ENCODE measurements at places on chromosomes 2 and 18.

DNA sequence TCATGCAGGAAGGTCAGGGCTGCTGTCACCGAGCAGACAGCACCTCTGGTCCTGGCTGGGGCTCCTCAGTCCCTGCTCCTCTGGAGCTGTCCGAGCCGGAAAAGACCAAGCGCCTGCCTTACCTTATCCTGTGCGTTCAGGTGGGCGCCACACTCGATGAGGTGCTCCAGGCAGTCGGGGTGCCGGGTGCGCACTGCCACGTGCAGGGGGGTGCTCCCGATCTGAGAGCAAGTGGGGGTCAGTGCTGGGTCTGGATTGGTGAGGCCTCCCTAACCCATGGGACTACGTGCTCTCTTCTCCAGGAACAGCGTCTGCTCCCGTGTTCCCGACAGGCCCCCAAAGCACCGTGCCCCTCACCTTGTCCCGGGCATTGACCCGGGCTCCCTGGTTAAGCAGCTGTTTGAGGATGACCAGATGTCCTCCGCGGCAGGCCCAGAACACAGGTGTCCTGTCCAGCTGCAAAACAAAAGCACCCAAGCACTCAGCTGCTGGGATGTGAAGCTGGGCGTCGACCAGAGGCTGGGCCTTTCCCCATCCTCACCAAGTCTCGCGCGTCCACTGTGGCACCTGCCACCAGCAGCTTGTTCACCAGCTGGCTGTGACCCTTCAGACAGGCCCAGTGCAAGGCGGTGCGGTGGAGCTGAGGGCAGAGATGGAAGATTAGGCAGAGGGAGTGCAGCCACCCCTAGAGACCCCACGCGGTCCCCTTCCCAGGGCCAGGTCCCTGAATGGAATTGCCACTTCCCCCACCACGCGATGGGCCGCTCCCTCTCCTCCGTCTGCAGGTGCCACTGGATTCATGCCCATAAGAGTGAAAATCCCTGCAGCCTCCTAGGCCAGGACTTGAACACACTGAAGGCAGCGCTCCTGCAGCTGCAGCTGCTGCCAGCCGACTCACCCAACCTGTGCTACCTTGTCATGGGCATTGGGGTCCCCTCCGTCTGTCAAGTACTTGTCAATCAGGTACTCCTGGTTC lies 3.7 kb downstream of the ANKRD23 start:
- no peak for DNase-seq

DNA sequence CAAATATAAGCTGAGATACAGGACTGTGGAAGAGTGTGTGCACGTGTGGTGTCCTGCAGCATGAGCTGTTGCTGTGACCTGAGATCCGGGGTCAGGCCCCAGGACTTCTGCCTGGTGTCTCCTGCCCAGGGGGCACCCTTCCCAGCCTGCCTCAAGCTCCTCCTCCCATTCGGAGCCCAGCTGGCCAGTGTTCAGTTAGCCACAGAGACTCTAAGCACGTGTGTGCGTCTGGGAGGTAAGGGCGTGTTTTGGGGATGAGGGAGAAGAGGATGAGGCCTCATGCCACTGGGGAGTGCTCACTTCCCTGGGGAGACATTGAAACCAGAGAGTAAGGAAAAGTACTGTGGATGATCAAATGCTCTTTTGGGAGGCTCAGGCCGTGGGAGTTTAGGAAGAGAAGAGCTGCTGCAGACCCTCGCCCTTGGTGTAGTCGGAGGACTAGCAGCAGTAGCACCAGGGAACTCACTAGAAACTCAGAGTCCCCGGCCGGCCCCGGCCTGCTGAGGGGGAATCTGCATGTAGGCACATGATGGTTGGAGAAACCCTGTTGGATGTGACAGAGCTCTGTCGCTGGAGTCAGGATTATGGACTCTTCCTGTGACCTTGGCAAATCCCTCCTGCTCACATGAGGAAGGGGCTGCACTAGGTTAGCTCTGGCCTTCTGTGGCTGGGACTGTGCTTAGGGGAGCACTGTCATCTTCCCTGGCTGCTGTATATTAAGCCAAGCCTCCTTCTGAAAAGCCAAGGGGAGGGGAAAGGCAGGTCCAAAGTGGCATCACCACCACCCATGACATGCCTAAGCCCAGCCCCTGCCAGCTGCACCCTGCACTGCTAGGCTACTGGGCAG lies 231.1 kb downstream of the DYSF start:
- no peak for DNase-seq

GRCh38 chr2:94753466-94753998 lies 117.7 kb upstream of the TEKT4 start:
- DNase-seq = no peak

DNA sequence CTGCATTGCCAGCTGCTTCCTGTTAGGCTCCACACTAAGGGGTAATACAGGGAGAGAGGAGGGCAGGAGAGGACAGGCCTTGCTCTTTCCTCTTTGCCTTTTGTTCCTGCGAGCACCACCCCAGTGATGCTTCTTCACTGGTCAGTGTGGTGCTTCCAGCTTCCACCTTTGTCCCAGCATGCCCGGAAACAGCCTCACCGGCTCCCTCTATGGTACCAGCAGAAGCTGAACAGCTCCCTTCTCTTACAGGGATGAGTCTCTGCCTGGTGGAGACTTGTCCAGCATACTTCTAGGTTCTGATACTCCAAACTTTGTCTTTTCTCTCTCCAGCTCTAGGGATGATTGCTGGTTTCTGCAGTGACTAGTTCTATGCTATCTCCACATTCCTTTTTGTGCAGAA lies 413.3 kb downstream of the TSN start:
- no peak for DNase-seq

DNA sequence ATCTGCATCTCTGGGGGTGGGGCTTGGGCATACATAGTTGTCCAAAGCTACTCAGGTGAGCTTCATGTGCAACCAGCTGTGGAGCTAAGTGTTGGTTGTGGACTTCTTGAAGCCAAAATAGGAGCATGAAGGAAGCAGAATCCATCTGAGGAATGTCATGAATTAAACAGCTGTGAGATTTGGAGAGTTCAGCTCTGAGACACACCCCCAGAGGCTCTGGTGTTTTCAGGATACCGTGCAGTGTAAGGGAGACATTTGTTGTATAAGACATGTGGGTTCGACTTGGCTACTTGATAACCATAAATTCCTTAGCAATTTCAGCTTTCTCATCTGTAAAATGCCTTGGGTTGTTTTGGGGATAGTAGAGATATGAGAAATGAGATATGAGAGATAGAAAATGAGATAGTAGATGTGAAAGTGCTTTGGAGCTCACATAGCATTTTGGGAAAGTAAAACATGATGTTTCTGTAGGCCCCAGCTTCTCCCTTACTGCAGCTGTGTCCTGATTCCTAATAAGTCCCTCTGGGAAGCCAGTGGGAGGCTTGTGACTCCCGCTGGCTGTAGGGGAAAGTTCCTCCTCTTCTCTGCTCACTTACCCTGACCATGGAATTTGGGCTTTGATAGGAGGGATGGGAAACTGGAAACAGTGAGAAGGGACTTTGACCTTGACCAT lies 50.0 kb downstream of the DPYSL5 start:
- no peak for DNase-seq

DNA sequence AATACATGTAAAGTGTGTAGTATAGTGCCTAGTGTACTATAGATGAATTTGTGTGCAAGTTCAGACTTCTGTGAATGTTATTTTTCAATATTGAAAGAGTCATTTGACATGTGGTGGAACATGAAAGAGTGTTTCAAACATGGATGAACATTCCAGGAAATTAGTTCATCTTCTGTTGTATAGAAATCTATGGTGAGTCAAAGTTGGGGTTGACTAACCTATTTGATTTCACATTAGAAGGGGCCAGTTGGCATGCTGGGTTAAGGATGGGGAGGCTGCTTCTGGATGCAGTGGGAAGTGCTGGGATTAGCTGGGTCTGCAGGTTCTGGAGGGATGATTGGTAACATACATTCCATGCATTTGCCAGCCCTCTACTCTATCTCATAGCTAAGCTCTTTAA lies 50.6 kb downstream of the LYPD6B start:
- no peak for DNase-seq

DNA sequence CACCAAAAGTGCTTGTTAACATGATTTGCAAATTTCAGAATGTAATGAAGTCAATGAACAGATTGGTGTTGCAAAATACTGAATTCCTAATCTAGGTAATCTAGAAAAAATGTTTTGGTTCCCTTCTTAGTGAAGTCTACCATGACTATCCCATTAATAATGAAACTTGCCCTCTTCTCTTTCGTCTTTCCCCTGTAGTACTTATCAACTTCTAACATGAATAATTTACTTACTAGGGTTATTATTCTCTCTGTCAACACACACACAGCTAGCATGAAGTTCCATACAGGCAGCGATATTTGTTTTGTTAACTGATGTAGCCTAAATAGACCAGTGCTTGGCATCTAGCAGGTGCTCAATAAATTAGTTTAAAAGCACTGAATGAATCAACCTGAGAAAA lies 160.2 kb downstream of the NCK2 start:
- DNase-seq = no peak

DNA sequence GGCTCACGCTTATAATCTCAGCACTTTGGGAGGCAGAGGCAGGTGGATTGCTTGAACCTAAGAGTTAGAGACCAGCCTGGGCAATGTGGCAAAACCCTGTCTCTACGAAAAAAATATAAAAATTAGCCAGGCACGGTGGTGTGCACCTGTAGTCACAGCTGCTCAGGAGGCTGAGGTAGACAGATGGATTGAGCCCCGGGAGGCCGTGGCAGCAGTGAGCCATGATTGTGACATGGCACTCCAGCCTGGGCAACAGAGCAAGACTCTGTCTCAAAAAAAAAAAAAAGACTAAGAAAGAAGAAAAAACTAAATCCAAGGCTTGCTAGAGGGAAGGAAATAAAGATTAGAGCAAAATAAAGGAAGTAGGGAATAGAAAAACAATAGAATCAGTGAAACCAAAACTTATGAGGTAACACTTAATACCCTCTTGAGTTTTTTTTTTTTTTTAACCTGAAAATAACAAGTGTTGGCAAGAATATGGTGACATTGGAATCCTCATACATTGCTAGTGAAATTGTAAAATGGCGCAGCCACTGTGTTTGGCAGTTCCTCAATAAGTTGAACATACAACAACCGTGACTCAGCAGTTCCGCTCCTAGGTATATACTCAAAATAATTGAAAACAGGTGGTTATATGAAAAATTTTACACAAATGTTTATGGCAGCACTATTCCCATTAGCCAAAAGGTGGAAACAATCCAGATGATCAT lies 85.2 kb downstream of the EML4 start:
- no peak for DNase-seq

GRCh38 chr2:45763255-45763654 lies 111.8 kb downstream of the PRKCE start:
- DNase-seq = no peak

DNA sequence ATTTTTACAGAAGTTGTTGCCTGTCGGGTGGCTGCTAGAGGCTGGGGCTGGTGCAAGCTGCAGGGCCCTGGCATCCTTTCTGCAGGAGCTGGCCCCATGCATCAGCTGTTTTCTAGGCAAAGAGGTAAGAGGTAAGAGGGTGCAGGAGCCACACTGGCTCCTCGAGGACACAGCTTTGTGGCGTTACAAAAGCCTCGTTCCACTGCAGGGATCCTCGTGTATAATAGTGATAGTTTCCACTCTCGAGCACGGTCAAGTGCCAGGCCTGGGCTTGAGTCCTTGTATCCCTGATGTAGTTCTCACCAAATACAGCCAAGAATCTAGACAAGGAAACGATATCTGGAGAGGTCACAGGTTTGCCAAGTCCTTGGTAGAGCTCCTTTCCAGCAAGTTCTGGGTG lies 33.2 kb upstream of the FHOD3 start:
- no peak for DNase-seq

DNA sequence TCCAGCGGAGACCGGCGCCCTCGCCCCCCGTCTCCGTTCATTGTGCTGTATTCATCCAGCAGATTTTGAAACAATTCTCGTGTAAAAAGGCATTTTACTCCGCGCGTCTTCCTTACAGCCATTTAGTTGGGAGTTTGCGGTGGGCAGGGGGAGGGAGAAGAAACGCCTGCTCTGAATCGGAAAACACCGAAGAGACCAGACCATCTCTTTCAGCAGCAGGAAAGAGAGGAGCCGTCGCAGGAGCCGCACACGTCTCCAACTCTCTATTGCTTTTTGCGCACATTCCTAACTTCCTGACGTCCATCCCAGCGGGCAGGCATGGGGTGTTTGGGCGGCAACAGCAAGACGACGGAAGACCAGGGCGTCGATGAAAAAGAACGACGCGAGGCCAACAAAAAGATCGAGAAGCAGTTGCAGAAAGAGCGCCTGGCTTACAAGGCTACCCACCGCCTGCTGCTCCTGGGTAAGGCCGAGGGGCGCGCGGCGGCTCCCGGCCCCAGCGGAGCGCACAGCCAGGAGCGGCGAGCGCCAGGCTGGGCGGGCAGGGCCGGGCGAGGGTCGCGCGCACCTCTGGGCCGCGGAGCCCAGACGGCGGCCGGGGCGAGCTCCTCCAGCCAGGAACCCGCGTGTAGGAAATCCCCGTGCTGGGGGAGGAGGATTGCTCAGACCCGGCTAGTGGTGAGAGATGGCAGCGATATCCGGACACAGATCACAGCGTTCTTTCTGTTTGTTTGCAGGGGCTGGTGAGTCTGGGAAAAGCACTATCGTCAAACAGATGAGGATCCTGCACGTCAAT lies 63.2 kb downstream of the GNAL start:
- DNase-seq = peak; percentile 41

DNA sequence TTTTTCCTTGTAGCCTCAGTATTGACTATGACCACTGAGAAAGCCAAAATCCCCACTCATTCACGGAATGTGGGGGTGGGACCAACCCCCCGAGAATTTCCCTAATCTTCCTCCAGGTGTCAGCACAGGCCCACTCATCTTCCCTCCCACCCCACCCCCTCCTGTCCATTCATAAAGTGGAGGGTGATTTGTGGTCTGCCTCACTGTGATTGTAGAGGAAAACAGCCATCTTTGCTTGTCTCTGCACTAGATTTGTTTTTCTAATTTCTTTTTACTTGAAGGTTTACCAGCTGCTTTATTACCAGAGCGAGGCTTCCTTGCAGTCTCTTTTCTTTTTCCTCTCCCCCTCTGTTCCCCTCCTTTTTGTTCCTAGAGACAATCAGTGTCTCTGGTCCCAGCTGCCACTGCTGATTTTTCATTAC lies 171.8 kb downstream of the ICOS start:
- DNase-seq = peak; percentile 35

DNA sequence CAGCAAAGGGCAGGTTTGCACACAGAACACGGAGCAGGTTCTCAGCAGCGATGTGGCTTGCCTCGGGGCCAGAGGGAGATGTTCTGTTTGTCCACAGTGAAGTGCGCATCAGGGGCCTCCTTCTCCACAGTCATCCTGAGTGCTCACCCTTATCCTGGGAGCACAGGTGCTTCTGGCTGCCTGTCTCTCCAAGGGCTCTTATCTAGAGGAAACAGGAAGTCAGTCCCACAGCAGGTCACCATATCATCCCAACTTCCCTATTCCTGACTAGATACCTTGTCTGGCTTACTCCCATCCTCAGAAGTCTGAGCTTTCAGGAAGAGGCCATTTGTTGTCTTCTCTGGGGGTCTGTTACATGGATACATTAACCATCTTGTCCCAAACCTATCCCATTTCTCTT lies at the start of gene CD207:
CD207 (minus strand) TSS at position 174 of the 400 bp plus-strand sequence; CDS start at position 134, 40 bp downstream.
- no peak for DNase-seq

Measured in GM03348 (cell line).